ENCODE measurements at places on chromosomes 2 and 18.

- DNase-seq, result peak; percentile 42
Measured at GRCh38 chr2:84894758-84895520, 10.5 kb upstream of the TMSB10 start.

DNA sequence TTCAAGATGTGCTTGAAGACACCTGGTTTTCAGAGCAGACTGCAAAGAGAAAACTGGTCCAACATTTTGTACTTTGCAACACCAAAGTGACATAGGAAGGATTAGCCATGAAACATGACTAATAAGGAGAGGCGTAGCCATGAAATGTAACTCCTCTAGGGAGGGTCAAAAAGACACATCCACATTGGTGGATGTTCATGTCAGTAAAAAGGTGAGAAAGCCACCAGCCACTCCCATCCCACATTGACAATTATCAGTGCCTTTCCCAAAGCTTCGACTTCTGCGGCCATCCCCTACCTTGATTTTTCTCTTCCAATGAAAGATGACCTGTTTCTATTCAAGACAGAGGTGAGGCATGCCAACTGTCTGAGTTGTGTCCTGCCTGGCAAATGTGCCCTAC is 223.2 kb downstream of the ALK start:
- DNase-seq, result no peak

- no peak for DNase-seq
Measured at GRCh38 chr2:31802711-31803110, 208.1 kb downstream of the MEMO1 start.

DNA sequence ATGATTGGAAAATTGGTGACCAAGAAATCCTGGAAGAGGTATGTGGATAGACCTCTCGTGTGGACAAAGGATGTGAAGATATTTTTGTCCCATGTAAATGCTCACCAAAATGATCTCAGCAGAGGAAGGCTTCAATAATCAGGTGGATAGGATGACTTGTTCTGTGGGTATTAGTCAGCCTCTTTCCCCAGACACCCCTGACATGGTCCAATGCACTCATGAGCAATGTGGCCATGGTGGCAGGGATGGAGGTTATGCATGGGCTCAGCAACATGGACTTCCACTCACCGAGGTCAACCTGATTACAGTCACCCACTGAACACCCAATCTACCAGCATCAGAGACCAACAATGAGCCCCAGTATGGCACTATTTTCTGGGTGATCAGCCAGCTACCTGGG is 20.2 kb downstream of the CHRNA1 start:
- no peak for DNase-seq

GRCh38 chr2:145416640-145417039 is 896.7 kb upstream of the ZEB2 start:
- DNase-seq, result no peak

DNA sequence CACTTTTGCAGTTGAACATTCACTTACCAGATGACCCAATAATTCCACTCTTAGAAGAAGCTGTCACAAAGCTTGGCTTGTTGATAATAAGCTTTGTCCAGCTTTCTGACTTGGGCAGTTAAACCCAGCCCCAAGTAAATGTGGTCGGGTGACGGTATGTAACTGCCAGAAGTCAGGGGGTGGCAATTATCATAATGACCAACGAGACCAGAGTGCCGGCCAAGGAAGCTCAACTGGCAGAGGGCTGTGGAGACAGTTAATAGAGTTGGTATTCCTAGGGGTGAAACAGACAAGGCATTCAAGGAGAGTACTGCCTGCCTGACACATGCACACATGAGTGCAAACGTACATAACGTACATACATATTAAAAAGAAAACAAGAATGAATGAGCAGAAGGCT is 116.7 kb downstream of the EIPR1 start:
- DNase-seq, result no peak

DNA sequence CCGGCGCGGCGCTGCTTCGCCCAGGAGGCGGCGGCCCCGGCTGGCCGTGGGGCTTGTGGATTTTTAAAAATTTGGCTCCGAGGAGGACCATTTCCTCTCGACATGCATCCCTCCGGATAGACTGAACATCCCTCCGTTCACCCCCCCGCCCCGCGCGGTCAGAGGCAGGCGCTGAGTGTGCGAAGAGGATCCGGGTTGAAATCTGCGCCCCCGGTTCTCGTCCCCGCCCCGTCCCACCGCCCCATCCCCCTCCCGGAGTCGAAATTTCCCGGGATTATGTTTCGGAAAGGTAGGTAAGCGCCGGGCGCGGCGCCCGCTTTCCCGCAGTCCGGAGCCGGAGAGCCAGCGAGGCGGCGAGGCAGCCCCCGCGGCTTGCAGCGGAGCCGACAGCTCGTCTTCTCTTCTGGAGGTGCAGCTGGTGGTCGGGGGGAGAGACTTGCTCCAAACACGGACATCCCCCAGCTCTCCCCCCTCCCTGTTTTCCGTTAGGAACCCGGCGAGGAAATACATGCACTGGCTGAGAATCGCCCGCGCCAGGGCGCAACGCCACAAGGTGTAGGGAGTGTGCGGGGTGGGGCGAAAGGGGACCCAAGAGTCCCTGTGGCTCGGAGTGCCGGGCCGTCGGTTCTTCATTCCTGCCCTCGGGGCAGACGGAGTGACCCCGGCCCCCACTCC is at the start of gene PRKCE:
Gene PRKCE, plus strand, starts transcription at position 261 of the 675 bp plus-strand sequence.
- DNase-seq, result no peak

DNA sequence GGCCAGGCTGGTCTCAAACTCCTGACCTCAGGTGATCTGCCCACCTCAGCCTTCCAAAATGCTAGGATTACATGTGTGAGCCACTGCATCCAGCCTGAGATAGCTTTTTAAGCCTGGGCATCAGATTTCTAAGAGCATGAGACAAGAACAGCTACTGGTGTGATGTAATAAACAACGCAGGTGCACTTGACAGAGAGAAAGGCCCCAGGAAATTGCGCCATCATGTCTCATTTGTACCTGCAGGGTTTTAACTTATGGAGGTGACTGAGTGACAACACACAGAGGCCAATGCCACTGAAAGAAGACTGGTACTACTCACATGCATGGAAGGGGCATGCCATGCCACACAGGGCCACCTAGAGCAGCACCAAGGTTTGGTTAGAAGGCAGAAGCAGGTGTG is 209.4 kb downstream of the SP3 start:
- no peak for DNase-seq

GRCh38 chr2:95022309-95023221 is 2.9 kb upstream of the MAL start:
- peak; percentile 79 for DNase-seq

DNA sequence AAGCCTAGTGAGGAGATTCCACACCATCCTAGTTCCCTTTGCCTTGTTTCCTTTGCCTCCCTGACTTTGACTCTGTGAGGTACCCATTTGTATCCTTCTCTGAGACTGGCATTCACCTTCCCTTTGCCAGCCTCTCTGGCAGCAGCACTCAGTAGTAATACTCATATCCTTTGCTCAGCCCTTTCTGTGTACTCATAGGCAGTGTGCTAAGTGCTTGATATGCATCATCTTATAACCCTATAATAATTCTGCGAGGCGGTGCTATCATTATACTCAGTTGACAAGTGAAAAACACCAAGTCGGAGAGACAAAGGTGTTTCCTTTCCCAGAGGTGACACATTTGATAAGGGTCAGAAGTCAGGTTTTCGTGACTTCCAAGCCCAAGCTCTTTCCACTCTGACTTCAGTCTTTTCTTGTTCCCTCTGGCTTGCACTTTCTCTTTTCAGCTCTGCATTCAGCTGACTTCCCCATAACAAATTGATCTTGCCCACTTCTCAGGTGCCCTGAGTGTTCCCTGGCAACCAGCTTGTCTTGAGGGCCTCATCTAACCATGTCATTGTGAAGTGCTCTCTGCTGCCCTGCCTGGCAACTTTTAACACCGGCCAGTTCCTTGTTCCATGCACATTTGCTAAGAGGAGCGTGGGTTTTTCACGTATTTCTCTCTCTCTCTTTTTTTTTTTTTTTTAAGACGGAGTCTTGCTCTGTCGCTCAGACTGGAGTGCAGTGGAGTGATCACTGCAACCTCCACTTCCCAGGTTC is 94.5 kb upstream of the UPP2 start:
- DNase-seq, result no peak

DNA sequence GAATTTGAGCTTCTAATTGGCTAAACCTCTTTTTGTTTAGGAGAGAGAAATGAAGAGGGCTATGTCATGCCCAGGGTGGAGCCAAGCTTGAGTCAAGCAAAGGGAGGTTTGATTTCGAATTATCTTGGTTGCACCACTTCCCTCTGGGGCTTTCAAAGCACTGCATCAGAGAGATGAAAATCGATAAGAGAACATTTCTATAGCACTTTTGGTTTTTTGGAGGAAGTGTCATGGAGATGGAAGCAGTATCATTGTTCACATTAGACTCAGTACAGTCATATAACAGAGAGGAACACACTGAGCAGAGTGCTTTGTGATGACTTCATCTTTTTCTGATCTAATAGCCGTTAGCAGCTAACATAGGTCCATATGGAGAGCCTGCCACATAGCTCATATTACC is 120.3 kb upstream of the UXS1 start:
- DNase-seq, result peak; percentile 24

DNA sequence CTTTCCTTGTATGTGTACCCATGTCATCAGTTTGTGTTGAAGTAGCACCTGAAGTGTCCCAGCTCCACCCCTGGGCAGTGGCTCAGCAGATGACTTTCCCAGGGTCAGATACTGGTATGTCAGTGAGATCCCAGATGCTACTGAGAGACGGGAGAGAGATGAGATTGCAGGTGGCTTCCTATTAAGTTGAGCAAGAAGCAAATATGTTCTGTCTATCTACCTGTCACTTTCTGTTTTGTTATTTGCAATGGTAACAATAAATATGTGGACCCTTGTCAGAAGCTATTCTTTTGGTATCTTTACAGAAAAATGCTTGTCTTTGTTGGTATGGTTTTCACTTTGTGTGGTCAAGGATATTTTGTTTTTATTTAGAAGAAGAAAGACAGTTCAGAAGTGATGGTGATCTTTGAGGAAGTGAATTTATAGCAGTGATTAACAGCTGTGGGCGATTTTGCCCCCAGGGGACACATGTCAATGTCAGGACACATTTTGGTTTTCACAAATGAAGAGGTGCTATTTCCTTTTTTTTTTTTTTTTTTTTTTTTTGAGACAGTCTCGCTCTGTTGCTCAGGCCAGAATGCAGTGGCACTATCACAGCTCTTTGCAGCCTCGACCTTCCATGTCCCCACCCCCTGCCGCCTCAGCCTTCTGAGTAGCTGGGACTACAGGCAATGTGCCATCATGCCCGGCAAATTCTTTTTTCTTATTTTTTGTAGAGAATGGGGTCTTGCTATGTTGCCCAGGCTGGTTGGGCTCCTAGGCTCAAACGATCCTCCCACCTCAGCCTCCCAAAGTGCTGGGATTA is 21.4 kb downstream of the MGAT5 start:
- no peak for DNase-seq

DNA sequence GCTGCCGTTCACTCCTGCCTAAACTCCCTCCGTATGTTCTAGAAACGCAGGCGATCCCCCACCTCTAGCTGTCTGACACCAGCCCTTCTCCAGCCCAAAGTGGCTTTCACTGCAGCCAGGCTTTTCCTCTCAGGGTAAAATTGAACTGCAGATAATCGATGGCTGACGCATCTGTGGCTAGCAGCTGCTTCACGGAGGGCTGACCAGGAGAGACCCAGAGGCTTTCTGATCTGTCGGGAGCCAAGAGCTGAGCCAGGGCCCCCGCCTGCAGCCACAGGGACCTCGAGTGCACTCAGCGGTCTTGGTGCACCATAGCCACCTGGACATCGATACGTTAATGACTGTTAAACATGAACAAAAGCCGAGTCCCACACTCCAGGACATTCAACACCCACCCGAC is 107.5 kb downstream of the MBP start:
- DNase-seq, result no peak

- DNase-seq, result no peak
Measured at GRCh38 chr2:238573065-238573778, 146.5 kb downstream of the ASB1 start.

GRCh38 chr2:62817995-62818713 is 112.6 kb downstream of the EHBP1 start:
- no peak for DNase-seq

- DNase-seq, result no peak
Measured at GRCh38 chr2:22748909-22749308, 636.1 kb upstream of the KLHL29 start.

DNA sequence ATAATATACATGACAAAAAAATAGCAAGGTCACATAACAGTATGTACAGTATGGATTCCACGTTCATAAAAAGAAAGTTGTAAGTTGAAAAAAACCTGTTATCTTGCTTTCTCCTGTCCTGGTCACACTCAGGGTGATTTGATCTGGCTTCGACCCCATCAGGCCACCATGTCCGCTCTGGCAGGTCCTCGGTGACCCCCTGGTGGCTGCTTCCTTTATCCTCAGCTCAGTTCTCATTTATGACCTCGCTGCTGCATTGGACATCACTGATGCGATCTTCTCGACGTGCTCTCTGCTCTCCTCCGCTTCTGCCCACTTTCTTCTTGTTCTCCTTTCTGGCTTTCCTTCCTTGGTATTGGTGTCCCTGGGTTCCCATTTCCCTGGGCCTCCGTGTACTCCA is 29.7 kb downstream of the DGKD start:
- DNase-seq, result no peak

DNA sequence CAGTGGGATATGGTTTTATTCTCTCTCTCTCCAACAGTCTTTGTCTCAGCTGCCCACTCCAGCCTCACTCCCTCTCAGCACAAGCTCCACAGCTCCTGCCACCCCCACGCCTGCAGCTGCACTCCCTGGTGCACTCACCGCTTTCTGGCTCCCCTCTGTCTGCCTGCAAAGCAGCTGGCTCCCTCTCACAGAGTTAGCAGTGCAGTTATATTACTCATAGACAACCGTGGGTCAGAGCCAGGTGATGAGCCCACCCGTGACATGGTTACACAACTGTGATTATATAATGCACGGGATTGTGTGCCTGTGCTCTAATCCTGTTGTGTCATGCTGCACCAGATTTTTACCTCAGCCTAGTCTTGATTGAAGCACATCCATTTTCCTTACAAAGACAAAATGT is 276.9 kb upstream of the CHAC2 start:
- no peak for DNase-seq

GRCh38 chr18:23380001-23380550 is 73.0 kb upstream of the RIOK3 start:
- DNase-seq, result no peak

DNA sequence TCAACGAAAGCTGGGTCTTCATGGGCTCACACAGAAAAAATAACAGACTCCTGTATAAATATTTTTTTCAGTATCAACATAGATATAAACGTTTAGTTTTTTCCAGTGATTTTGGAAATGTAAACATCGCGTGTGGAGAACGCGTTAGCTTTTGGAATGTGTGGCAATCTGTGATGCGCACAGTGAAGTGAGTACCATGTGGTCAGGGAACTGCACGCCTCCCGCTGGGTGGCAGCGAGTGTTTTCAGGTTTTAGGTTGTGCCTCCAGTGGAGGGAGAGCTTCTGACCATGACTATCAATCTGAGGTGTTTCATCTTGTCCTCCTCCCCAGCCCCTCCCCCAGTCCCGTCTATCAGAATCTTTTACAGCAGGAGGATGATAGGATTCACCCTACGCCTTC is 127.8 kb downstream of the ARHGAP28 start:
- DNase-seq, result no peak

DNA sequence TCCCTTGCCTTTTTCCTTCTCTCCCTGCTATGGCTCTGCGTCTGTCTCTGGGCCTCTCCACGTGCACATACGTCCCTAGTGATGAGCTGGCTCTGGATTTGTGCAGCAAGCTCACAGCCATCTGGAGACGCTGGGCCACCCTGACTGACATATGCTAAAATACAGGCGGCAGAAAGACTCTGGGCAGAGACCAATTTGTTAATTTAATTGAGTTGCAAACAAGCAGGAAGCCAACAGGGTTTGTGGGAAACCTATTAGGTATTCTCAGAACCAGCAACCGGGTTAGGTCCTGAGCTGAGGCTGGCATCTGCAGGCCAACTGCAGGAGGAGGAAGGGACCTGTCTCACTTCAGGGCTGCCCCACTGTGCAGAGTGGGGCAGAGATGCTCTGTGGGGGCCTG is 53.5 kb upstream of the SMAD2 start:
- no peak for DNase-seq

Data from CD4-positive, alpha-beta memory T cell (primary cell).